Stimulated activated CD4-positive, alpha-beta T cell treated with anti-CD3 and anti-CD28 coated beads, Interleukin-15, amount 100 ng/mL, for 1 hour (primary cell): ENCODE measurements at places on chromosomes 3 and 15.

DNA sequence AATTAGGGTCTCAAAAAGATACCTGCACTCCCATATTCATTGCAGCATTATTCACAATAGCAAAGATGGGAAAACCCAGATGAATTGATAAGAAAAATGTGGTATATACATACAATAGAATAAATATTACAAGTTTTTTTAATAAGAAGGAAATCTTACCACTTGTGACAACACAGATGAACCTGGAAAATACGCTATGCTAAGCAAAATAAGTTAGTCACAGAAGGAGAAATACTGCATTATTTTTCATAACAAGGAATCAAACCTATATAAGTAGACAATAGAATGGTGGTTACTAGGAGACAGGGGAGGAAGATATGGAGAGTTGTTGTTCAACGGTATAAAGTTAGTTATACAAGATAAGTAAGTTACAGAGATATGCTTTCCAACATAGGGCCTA is 130.0 kb downstream of the GSK3B start:
- DNase-seq, result no peak

DNA sequence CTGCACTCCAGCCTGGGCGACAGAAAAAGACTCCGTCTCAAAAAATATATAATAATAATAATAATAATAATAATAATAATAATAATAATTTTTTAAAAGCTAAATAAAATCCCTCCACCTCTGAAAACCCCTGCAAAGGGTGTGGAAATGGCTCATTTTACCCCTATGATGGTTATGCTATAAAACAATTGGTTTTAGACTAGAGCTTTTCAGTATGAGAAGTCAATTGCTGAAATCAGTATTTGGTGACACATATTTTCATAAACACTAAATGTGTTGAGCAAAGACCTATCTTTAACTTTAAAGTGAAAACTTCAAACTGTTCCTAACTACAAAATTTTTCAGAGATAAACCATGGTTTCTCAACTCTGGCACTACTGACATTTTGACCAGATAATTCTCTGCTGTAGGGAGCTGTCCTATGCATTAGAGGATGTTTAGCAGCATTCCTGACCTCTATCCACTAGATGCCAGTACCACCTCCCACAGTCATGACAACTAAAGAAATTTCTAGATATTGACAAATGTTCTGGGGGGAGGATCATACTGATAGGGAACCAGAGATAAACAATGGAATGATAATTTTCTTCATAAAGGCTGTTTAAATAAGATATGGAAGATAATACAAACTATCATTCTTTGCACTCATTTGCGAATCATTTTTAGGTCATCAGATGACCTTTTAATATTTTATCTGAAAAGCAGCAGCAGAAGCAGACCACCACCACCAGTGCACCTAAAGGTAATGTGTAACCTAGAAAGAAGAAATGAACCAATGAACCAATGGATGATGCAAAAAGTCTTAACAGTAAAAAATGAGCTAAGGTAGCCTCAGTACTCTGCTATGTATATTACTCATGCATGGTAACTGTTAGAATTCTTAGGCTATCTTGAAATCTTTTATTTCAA is 13.8 kb downstream of the PTPN9 start:
- no peak for DNase-seq

DNA sequence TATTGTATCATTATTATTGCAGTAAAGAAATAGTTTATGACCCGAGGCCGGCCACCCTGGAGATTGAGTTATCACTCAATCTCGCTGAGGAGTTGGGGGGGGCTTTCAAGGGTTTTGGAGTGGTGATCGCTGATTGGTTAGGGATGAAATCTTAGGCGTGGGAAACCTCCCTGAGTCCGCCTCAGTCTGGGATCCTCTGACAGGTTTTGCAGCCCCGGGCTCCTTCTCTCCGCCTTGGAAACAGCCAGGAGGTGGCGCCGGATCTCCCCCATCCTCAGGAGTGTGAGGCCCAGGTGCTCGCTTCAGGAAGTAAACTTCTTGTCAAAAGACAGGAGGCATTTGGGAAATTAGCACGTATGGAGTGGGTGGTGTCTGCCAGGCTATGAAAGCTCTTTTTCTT is 41.1 kb upstream of the SEC61A1 start:
- no peak for DNase-seq

GRCh38 chr15:72284781-72285180 is 12.4 kb upstream of the PARP6 start:
- no peak for DNase-seq

GRCh38 chr3:192482809-192483208 is 244.5 kb downstream of the FGF12 start:
- DNase-seq, result no peak
